ENCODE measurements at places on chromosomes 3 and 15.
A peak's percentile ranks its signal among the peaks of the same experiment; 100 is the strongest.

- peak; percentile 78 for DNase-seq
These were observed 42.9 kb downstream of the FNDC3B start for GRCh38 chr3:172082269-172082668.

DNA sequence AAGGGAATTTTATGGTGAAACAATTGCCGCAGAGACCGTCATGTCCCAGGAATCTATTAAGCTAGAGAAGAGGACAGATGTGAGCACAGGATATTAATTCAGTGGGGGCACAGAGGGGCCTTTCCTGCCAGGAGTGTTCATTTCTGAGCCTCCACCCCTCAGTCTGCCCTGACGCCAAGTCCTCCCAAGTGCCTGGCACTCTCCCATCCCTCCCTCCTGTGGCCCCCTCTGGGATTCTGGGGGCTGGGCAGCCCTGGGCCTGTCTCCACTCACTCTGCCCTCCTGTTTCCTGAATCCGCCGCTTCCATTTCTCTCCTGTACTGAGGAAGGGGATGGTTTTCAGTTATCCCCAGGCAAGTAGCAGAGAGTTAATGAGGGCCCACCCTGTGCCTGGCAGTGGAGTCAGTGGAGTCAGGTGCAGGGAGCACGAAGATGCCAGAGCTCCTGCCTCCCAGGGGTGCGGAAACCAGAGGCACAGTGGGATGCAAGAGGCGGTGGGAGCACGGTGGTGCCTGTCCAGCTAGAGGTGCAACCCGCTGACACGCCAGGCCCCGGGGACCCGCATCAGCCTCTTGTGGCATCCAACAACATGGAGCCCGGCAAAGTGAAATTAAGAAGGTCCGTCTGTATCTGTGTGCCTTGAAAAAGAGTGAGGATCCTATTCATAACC lies 212.5 kb downstream of the XXYLT1 start:
- no peak for DNase-seq

GRCh38 chr3:129304962-129305222 lies 26.2 kb downstream of the HMCES start:
- DNase-seq = no peak

- no peak for DNase-seq
These were observed 14.3 kb upstream of the ABHD5 start for GRCh38 chr3:43676441-43676840.

GRCh38 chr15:71892335-71892734 lies 82.0 kb downstream of the NR2E3 start:
- DNase-seq = no peak

- DNase-seq = no peak
These were observed 26.0 kb upstream of the GNB5 start for GRCh38 chr15:52217186-52217585.

- DNase-seq = no peak
These were observed 7.0 kb upstream of the DNAJB8 start for GRCh38 chr3:128473737-128474136.

DNA sequence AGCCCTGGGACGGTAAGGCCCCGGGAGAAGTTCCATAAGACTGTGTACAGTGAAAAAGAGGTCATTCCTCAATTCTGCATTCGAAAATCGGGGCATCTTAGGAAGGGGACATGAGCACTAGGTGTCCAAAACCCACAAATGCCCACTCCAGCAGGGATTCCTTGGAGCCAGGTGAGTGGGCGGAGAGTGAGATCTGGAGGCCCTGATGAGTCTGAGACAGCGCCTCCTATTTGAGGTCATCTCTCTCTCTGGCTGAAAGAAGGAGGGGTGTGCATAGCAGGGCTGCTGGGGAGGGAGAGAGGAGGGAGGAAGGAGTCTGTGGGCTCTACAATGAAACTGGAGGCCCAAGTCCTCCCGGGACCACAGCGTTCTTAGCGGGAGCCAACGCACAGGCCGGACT lies 38.1 kb upstream of the LACTB start:
- DNase-seq = no peak

DNA sequence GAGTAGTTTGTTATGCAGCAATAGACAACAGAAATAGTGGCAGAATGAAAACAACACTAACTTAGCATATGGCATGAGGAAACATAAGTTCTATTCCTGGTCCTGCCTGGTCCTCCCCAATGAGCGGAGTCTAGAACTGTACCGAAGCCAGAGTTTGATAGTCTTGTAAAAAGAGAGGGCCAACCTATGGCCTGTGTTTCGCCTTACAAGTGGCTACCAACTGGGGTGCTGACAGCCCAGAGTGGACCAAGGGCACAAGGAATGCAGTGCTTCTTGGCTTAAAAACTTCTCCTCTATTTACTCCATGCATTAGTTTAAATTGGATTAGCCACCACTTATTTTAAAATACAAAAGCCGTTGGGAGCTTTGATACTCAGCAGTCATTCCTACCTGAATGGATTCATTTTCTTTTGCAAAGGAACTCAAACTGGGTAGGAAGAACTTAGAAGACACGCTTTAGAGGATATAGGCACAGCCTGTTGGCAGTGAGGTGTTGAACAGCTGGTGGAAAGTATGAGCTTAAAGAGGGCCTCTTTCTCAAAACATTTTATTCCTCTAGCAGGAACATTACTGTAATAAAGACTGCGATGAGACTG lies 302.9 kb downstream of the PLCL2 start:
- no peak for DNase-seq

DNA sequence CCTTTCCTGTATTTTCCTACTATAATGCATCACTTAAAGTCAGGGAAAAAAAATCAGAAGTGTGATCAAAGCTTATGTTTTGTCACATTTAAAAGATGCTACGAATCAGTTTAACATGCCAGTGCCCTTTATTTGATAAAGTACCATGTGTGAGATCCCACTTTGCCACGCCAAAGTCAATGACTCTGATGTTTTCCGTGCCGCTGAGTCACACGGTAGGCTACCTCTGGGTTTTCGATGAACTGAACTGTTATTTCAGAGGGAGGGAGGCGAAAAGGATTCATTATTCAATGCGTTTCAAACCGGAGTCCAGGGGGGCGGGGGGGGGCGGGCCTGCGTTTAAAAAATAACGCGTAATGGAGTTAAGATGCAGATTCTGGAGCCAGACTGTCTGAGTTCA lies 203.0 kb downstream of the ABHD5 start:
- DNase-seq = no peak

DNA sequence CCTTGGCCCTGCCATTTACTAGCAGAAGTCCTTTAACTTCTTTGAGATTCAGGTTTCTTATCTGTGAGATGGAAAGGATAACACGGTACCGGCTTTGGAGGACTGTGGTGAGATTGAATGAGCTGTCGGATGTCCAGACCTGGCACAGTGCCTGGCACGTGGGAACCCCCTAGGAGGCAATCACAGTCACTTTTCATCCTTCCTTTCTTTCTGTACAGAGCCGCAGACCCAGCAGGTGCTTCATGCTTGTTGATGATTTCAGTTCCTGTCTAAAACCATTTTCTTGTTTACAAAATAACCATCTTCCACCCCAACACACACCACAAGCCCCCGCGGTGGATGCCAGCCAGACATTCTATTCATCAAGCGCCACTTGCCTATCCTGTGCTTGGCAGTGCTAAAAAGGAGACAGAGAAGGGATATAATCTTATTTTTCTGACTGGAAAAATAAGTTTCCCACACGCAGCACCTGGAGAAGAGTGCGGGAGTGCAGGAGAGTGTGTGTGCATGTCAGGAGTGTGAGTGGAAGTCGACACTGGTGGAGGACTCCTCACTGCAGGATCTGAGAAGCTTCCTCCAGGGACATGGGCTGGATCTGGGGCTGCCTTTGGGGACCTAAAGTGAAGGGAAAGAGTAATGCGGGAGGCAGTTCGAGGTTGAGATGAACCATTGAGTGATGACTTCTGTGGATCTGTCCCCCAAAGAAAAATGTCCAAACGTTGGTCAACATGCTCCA lies 85.7 kb downstream of the ST6GAL1 start:
- DNase-seq = no peak

- DNase-seq = no peak
These were observed 28.8 kb downstream of the NBEAL2 start for GRCh38 chr3:47008234-47008796.

DNA sequence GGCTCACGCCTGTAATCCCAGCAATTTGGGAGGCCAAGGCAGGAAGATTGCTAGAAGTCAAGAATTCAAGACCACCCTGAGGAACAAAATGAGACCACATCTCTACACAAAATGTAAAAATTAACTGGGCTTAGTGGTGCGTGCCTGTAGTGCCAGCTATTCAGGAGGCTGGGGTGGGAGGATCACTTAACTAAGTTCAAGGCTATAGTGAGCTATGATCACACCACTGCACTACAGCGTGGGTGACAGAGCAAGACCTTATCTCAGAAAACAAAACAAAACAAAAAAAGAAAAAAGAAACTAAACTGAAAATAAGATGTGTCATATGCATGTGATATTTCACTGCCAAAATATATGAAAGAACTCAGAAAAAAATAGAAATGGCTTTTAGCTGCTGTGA lies 243.3 kb upstream of the CCDC54 start:
- DNase-seq = no peak

GRCh38 chr3:179446501-179446900 lies 4.8 kb downstream of the GNB4 start:
- DNase-seq = no peak

DNA sequence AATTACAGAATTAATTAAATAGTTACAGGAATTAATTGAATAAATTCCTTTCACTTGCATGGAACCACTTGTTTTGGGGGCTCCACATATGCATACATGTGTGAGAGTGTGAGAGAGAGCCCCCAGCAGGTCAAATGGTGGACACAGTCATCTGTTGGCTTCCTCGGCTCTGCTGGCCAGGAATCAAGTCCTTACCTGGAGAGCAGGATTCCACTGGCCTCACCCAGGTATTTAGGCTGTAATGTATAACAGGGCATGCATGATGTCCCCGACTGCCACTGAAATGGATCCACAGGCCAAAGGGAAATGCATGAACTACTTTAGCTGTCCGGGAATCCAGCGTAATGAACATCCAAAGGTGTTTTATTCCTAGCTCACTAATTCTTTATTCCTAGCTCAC lies 139.7 kb upstream of the SMAD3 start:
- DNase-seq = no peak

DNA sequence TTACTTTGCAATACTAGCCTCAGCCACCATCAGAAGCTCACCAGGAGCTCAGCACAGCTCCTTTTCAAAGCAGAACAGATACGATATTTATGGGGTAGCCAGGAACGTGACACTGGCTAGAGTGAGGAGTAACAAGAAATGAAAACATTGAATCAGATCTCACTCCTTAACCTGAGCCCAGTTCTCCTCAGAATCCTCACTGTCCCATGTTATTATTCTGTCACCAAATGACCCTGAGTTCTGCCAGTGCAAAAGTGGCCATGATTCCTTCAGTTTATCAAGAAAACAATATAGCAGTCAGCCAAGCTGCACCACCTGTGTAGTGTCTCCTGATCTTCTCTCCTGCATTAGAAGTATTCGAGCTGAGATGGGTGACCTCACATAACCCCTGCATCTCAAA lies 956.7 kb downstream of the TUSC7 start:
- no peak for DNase-seq

- DNase-seq = no peak
These were observed 30.6 kb downstream of the FLNB start for GRCh38 chr3:58038675-58039292.
